ENCODE measurements at places on chromosomes 16 and 17.

DNA sequence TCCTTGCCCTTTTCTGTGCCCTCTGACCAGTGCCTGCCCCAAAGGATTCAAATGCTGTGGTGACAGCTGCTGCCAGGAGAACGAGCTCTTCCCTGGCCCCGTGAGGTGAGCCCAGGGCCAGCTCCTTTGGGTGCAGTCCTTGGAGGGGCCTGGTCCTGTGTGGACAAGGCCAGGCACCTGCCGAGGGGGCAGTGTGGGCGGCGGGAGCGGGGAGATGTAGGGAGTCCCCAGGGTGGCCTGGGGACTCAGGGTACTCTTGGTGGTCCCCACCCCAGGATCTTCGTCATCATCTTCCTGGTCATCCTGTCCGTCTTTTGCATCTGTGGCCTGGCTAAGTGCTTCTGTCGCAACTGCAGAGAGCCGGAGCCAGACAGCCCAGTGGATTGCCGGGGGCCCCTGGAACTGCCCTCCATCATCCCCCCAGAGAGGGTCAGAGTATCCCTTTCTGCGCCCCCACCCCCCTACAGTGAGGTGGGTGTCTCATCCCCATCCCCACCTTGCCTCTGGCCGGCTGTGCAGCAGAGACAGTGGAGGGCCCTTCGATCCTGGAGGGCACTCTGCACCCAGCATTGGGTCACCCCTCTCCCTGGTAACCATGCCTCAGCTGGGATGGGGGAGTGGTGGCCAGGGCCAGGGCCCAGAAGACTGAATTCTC is 4.4 kb downstream of the TMEM92 start:
- DNase-seq: no peak

DNA sequence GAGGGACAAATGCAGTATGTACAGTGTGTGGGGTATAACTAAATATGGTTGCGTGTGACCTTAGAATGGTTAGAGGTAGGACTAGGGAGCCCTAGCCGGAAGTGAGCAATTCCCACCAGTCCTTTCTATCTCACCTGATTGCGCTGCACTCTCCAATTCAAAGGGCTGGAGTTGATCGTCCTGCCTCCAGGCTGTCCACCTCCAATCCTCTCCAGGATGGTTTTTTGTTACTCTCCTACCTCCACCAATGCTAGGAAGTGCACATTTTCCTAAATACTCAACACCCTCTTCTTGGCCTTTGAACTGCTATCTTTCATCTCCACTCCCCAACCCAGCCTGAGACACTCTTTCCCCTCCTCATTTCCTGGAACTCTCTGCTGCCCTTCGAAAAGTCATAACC is 181.7 kb upstream of the ASIC2 start:
- DNase-seq: no peak

- DNase-seq: no peak
Measured at GRCh38 chr17:49783071-49783715, 5.3 kb upstream of the KAT7 start.

GRCh38 chr17:16491131-16491702 is 776 bp downstream of the LRRC75A start:
- no peak for DNase-seq

DNA sequence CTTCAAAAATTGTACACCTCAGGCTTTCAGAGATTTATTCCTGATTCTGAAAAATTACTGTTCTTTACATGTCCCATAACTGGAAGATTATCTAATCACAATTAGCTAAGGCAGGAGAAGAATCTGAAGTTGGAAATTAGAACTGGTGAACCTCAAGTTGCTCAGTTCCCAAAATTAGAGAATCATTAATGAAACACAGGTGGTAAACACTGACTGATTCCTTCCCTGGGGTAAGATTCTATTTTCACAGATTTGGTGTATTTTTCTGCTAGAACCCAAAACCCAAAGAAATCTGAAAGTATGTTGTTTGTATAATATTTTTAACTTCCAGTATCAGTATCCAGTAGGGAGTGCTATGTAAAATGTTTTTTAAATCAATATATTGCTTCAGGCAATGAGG is 25.7 kb downstream of the PHKB start:
- no peak for DNase-seq

Measured in fibroblast of skin of scalp (primary cell).